ENCODE measurements at places on chromosomes 2 and 18.

GRCh38 chr2:241769819-241770184, 6.8 kb upstream of the GAL3ST2 start:
- no peak for DNase-seq

GRCh38 chr18:24103320-24104021, 35.4 kb upstream of the CABYR start:
- DNase-seq: no peak

DNA sequence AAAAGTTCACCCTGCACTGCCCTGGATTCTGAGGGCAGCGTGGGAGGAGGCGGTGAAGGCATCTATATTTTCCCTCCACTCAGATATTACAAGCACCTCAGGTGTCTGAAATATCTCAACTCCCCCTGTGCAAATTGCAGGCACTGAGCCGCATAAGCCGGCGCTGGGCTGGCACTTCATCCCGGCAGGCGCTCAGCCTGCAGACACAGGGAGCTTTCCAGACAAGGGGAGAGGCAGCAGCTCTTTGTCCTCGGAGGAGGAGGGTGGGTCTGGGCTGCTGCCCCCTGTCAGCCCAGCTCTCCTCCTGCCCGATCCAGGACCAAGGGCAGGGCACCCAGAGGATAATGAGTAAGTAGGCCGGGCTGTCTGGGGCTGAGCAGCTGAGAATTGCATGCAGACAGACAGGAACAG, 189.3 kb upstream of the MYT1L start:
- DNase-seq: no peak

DNA sequence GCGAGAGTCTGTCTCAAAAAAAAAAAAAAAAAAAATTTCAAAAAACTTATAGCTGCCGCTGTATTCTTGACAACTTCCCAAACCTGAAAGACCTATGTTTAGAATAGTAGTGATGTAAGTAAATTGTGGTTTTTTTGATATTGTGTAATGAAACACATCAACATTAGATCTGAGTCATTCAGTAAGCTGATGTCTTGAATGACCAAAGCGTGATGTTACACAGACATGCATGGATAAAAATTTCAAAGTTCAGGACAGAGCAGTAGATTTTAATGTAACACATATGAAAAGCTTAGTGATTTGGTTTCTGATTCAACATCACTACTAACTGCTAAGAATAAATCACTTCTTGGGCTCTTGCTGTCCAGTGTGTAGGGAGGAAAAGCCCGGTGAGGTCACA, 69.3 kb upstream of the MEX3C start:
- DNase-seq: no peak

GRCh38 chr2:215493376-215493775, 57.5 kb upstream of the FN1 start:
- DNase-seq: no peak

DNA sequence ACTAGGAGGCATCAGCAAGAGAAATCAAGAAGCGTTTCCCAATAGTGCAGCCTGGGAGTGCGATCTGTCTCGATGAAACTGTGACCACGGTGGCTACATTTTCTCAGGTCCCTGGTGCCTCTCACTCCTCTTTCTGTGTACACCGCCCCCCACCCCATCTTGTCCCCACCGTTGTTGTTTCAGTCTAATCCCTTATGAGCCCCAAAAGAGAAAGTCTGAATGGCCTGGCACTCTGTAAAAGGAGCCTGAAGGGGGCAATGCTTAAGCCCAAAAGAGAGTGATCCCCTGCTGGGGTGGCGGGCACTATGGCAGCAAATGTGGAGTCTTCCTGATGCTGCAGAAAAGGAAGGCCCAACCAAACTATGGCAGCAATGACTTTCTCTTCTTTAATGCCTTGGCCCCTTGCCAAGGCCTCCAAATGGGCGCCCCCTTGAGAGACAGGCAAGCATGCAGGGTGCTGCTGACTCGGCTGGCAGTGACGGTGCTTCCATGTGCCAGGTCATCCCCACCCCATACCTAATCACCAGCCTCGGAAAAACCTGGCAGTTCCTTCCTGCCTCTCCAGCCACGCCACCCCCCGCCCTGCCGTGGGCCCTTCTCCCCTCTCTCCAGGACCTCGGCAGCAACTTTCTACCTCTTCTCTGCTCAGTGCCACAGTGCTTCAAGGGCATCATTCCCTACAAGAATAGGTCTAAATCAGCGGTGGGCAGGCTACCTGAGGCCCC, 123.0 kb downstream of the CYP26B1 start:
- DNase-seq: no peak

DNA sequence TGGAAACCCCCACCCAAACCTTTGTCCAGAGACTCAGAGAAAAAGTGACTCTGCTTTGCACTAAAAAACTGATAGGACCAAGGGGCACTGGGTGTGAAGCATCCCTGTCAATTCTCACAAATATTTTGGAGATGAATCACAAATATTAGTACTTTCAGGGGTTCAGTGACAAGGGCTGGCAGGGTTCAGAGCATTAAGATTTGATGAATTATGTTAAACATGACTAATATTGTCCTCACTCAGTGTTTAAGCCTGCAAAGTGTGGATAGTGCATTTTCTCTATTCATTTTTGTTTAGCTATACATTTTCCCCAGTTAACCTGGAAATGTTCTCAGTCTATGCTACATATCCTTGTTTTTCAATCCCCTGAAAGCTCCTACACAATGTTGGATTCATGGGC, 65.3 kb upstream of the CCDC68 start:
- DNase-seq: no peak

DNA sequence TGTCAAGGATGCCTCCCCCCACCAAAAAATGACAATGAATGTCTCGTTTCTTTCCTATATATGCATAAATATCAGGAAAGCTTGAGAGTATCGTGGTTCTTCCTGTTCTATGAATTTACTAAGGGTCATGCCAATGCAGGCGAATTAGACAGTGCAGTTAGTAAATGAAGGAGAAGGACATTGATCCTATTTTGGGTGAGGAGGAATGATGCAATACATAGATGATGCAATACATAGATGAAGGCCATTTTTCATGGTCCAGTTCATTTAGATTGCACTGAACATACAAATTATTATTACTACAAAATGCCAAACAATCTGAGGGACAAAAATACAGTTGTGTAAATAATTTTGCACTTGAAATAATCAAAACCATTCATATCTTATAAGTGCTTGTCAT, 1265.0 kb downstream of the LRP1B start:
- DNase-seq: no peak

GRCh38 chr2:170206805-170207407, 29.0 kb downstream of the MYO3B start:
- no peak for DNase-seq

DNA sequence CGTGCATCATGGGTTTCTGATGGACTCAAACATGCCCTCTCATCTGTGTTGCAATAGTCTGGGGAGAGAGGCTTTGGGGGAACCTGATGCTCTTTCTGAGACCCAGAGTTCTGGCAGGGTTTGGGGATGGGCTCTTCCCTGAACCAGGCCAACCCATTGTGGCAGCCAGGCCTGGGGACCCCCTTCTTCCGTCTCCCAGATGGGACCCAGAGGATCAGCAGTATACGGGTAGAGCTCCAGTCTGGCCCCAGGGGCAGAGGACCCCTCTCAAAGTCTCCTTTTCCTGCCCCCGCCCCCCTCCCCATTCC, 333.7 kb downstream of the DYSF start:
- DNase-seq: no peak

DNA sequence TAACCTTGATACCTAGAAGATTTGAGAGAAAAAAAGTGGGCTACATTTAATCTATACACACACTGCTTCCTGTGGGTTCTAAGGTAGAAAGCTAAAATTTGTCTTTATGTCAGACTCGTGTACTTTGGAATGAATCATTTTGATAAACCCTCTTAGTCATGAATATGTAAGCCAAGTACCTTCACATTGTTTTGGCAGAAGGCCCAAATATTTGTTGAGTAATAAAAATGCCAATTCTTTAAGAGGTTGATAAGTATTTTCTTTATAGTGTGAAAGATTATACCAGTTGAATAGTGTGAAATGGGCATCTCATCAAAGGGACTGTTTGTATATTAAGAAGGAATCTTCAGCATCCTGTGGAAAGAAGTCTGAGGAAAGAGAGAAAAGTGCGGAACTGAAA, 1464.7 kb upstream of the ZEB2 start:
- DNase-seq: peak; percentile 31

GRCh38 chr18:48838166-48838775, 112.5 kb downstream of the SMAD7 start:
- no peak for DNase-seq

DNA sequence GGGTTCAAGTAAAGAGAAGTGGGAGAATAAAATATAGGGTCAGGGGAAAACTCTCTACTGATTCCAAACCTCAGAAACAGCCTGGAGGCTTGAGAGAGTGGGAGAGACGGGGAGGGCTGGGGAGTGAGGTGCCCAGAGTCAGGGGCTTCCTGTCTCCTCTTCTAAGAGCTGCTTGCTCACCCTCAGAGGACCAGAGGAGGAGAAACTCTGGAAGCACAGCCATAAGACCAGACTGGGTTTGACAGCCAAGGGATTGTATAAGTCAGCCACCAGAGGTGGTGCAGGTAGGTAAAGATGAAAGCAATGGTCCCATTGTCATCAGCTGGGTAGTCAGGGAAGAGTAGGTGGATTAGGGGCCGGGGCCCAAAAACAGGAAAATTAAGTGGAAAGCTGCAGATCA, 259.4 kb downstream of the TNS1 start:
- no peak for DNase-seq

DNA sequence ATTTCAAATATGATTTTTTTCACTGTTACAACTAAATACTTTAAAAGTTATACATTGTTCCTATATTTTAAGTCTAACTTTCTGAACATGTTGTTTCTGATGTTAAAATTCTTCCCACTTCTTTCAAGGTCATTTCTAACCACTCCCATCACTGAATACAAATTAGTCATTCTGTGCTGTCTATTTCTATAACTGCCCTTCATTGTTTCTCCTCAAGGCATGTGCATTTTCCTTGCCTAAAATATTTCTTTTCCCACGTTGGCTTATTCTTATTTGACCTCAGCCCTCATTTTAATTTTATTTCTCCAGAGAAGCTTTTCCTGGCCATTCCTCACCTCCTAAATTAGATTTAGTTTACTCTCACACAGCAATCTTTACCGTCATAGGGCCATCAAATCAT, 198.9 kb upstream of the GULP1 start:
- no peak for DNase-seq

- no peak for DNase-seq
These were observed 2.5 kb downstream of the GYPC start for GRCh38 chr2:126658319-126658904.

DNA sequence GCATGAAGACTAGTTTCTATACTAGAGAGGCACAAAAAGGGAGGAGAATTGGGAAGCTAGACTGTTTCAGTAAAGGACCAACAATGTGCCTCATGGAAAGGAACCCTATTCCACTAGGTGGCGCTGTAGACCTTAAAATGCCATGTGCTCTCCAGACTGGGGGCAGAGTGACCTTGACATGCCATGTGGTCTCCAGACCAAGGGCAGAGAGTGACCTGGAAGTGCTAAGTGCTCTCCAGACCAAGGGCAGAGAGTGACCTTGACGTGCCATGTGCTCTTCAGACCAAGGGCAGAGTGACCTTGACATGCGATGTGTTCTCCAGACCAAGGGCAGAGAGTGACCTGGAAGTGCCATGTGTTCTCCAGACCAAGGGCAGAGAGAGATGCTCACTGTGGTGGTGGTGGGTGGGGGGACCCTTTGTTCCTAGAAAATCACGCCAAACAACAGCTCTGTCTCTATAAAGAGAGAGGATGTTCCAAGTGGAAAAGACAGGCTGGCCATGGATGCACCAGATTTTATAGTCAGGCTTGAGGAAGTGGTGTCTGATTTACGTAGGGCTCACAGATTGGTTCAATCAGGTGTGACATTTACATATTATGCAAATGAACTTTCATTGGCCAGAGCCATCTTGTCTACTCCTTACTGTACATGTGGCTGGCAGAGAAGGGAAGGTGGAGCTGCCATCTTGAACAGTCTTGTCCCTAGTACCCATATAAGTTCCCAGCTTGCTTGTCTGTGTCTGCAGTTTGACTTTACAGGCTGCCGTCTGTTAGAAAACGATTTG, 344.0 kb upstream of the DDX18 start:
- peak; percentile 45 for DNase-seq

DNA sequence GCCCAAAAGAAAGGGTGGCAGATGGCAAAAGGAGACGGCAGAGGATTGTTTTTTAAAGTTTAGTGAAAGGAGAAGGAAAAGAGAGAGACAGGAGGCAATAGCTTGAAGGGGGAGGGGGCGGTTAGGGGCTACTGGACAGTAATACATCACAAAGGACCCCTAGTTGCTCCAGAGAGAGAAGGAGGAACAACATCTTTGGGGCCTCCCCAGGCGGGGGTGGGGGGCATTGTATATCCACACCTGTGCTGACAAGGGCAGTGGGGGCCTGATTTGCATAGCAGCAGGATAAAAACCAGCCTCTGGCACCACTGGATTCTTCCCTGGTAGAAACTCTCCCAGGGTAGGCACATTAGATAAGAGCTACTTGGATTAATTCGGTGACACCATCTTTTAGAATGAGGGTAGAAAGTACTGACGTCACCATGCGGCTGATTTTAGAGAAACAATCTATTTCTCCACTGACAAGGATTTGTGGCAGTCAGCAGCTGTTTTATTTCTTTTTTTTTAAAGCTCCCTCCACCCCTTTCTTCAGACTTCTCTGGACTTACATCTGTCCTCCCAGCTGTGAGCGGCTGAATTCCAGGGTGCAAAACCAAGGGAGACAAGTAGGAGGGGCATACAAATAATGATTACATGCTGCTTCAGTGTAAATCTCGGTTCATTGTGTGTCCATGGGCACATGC, 199.8 kb upstream of the NRP2 start:
- DNase-seq: no peak

DNA sequence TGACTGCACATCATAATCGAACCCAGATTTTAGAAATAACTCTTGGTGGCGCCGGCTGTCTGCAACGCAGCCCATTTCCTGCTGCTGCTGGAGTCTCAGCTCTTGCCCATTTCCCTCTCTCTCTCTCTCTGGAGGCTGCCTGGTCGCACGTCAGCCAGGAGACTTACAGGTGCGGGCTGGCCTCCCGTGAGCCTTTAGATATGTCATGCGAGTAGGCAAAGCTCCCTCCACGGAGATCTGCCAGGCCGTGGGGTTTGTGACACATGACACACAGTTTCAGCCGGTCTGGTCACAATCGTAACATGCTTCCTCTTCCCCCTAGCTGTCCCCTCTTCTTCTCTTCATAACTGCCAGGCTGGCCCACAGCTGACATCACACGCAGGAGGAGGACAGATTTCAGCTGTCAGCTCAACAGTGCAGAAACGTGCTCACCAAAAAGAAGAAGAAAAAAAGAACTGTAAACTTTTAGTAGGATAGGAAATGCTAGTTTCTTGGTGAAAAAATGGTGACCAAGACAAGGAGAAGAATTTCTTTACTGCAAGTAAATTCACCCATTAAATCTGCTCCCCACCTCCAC, 489.3 kb downstream of the ZNF516 start:
- no peak for DNase-seq

- DNase-seq: peak; percentile 46
These were observed 104.2 kb downstream of the SH3BP4 start for GRCh38 chr2:235055891-235056516.

- DNase-seq: no peak
These were observed 159.4 kb downstream of the NRXN1 start for GRCh38 chr2:50872543-50872942.

All from urothelium cell line (cell line).